NCI-H460 (cell line): ENCODE measurements at places on chromosomes 13 and 19.
A peak's percentile ranks its signal among the peaks of the same experiment; 100 is the strongest.

GRCh38 chr19:14367016-14367415 lies 14.2 kb upstream of the ADGRE5 start:
- DNase-seq = no peak

GRCh38 chr13:30561511-30561910 lies 56.2 kb upstream of the USPL1 start:
- DNase-seq = no peak

- no peak for DNase-seq
Measured at GRCh38 chr19:56119582-56119978, 1.5 kb downstream of the ZNF787 start.

- DNase-seq = no peak
Measured at GRCh38 chr13:59414006-59414405, 749.7 kb downstream of the DIAPH3 start.

GRCh38 chr19:11293433-11294389 lies 2.2 kb upstream of the TSPAN16 start:
- peak; percentile 93 for DNase-seq

DNA sequence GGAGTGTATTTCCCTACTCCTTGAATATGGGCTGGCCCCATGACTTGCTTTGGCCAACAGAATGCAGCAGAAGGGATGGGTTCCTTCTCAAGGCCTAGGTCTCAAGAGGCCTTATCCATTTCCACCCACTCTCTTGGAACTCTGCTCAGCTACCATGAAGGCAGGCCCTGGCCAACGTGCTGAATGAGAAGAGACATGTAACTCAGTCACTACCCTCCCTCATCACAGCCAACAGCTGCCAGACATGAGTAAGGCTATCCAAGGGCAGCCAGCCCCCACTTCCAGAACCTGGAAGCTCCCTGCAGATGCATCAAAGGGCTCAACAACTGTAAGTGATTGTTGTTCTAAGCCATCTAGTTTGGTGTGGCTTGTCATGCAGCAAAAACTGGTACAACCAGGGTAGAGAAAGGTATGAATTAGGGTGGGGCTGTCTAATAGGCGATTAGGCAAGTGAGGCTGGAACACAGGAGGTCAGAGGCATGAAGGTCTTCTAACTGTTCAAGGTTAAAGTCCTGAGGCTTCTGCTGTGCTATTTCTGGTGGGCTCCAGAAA lies 1.4 kb upstream of the RASL11A start:
- no peak for DNase-seq

DNA sequence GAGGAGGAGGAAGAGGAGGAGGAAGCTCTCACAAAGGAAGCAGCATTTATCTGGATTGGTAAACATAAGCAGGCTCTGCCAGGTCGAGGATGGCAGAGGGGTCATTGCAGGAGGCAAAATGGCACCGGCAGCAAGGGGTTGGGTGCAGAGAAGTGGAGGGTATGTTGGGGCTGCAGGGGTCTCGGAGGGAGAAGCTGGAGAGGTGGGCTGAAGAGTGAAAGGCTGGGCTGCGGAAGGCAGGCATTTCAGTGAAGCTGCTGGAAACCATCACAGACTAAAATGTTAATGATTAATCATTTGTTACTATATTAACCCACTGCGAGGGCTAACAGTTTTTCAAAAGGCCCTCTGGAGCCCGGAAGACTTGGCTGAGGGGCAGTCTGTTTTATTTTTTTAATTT lies 24.6 kb downstream of the TPT1 start:
- DNase-seq = no peak
